ENCODE measurements at places on chromosomes 5 and 9.

GRCh38 chr9:97924386-97924785 lies 2.1 kb upstream of the TRMO start:
- no peak for DNase-seq

DNA sequence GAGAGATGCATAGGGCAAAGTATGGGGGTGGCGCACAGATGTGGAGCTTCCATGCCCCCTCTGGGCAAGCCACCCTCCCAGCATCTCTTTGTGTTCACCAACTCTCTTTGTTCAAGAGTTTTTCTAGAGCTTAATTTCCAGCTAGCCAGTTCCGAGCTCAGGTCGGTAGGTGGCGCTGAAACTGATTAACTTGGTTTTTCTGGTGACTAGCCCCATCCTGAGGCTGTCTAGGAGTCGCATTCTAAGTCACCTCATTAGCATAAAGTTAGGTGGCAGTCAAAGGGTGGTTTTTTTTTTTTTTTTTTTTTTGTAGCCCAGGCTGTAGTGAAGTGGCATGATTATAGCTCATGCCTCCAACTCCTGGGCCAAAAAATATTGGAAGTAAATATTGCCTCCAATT lies 476.4 kb downstream of the KDM4C start:
- no peak for DNase-seq

DNA sequence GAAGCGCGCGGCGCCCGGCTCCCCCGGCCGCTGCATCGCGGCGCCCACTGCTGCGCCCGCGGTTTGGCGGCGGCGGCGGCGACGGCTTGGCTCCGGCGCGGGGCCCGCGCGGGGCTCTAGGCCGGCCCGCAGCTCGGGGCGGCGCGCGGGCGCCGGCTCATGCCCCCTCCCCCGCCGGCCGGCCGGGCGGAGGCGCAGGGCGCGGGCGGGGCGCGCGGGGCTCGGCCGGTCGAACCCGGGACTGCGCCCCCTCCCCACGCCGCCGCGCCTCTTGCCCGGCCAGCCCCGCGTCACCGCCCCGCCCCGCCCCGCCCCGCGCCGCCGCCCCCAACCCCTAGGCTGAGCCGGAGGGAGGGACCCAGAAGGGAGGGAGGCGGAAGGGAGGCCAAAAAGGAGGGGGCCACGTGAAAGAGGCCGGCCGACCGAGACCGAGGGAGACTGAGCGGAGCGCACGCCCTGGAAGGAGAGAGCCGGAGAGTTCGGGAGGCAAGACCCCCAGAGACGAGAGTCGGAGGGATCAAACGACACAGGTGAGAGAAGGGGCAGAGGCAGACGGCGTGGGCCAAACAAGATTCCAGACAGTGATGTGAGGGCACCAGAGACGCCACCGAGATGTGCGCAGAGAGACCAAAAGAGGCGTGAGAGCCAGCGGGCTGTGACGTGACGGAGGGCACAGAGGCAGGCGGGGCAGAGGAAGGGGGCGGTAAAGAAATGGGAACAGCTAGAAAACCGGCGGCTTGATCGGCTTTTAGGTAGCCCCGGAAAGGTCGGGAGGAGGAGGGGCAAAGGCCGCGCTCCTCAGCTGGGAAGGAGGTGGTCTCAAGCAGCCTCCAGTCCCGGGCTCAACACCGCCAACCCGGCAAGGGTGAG lies at the start of gene BARX1:
TSS of gene BARX1 (minus strand) at position 245 of the 870 bp plus-strand sequence. CDS start at position 36, 209 bp downstream.
- DNase-seq: no peak

GRCh38 chr5:94024101-94024500 lies 282.7 kb upstream of the POU5F2 start:
- DNase-seq: no peak
